ENCODE measurements at places on chromosomes 2 and 18. TPM values are rescaled to one million over a fixed set of nuclear protein-coding genes. Genes with fewer than 3 reads are reported as not detected.

GRCh38 chr2:36871068-36871707 is 95.1 kb downstream of the STRN start:
- DNase-seq: no peak

- DNase-seq: no peak
Measured at GRCh38 chr2:132937629-132938028, 267.6 kb upstream of the LYPD1 start.

LBX2 gene
- 1.2 TPM for total RNA-seq

- DNase-seq: no peak
Measured at GRCh38 chr2:22359071-22359672, 1025.8 kb upstream of the KLHL29 start.

FBLN7 gene
- total RNA-seq: 22.3 TPM

- DNase-seq: no peak
Measured at GRCh38 chr2:22901471-22902179, 483.4 kb upstream of the KLHL29 start.

All from activated T-cell treated with anti-CD3 and anti-CD28 coated beads, Interleukin-2, amount 50 U/mL, for 72 hours (primary cell).